ENCODE measurements at places on chromosomes 7 and 10. TPM values are rescaled to one million over a fixed set of nuclear protein-coding genes. Genes with fewer than 3 reads are reported as not detected.

PPP1R17 gene
- not detected for total RNA-seq

TACR2 gene
- not detected for total RNA-seq

TMEM236 gene
- not detected for total RNA-seq

CCDC7 gene
- total RNA-seq = 1.9 TPM

ANKRD61 gene
- 0.19 TPM for total RNA-seq

EVX1 gene
- total RNA-seq = not detected

RBP4 gene
- total RNA-seq = 1.0 TPM

CLCN1 gene
- total RNA-seq = not detected

SLC26A4 gene
- total RNA-seq = 0.23 TPM

PNLIPRP1 gene
- total RNA-seq = not detected

METTL2B gene
- total RNA-seq = 43.4 TPM

SPDYE5 gene
- 0.11 TPM for total RNA-seq

GIMAP1 gene
- total RNA-seq = not detected

SKIDA1 gene
- total RNA-seq = 0.64 TPM

WNT8B gene
- 0.11 TPM for total RNA-seq
